ENCODE measurements at places on chromosomes 1 and 21.
A peak's percentile ranks its signal among the peaks of the same experiment; 100 is the strongest.

- DNase-seq = no peak
These were observed 493 bp upstream of the ELOA start for GRCh38 chr1:23742670-23743286.

DNA sequence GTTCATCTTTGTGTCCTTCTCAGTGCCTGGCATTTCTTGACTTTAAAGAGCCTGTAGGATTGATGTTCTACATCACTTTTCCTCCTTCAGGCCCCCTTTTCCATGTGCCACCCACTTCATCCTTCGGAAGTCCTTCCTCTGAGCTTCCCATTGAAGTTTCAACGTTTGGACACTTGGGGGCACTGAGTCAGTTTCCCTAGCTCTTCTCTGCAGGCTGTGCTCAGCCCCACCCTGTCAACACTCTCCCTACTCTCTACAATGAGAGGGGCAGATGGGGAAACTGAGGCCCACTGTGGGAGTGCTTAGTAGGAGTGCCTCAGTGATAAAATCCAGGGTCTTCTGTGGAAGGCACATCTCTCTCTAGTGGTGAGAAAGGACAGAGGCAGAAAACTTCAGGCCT, 11.9 kb downstream of the KCNJ10 start:
- DNase-seq = no peak

GRCh38 chr1:57249511-57249910, 174.3 kb downstream of the DAB1 start:
- DNase-seq = no peak

DNA sequence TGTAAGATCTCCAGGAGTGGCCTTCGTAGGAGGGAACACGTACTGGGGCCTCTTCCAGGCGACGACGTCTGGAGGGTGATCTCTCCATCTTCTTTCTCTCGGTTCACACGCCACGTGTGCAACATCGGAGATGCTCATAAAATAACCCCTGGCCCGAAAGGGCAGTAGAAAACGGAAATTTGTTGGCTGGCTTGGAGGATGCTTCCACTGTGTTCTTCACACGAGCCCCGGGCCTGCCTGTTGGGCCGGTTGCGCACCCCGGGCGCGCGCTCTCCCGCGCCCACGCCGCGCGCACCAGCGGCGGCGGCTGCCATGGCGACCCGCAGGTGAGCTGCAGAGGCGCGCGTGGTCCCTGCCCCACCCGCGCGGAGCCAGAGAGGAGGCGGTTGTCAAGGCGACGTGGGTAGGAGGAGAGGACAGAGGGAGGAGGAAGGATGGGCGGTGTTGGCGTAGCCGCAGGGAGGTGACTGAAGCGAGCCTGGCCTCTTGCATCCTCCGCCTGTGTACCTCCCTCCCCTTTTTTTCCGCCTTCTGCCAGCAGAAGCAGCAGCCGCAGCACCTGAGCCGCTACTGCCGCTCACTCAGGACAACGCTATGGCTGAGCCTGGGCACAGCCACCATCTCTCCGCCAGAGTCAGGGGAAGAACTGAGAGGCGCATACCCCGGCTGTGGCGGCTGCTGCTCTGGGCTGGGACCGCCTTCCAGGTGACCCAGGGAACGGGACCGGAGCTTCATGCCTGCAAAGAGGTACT, at the start of gene ELAPOR1:
TSS of gene ELAPOR1 (plus strand) at position 526 of the 752 bp plus-strand sequence. CDS start at position 595, 69 bp downstream.
- peak; percentile 43 for DNase-seq

DNA sequence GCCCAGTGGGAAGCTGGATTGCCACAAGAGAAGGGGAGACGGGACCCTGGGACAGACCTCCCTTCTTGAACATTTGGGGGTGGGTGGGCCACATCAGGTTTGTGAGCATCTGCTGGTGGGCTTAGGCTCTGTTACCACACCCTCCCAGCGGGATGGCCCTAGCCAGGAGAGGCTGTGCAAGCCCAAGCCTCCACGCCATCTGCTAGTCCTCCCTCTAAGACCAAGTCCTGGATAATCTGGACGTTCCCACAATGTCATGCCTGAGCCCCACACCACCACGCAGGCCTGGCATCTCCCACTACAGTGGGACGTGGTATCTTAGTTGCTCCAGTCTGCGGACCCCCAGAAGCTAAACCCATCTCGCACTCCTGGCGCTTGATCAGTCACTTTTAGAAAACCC, 3.7 kb upstream of the IBA57 start:
- no peak for DNase-seq

DNA sequence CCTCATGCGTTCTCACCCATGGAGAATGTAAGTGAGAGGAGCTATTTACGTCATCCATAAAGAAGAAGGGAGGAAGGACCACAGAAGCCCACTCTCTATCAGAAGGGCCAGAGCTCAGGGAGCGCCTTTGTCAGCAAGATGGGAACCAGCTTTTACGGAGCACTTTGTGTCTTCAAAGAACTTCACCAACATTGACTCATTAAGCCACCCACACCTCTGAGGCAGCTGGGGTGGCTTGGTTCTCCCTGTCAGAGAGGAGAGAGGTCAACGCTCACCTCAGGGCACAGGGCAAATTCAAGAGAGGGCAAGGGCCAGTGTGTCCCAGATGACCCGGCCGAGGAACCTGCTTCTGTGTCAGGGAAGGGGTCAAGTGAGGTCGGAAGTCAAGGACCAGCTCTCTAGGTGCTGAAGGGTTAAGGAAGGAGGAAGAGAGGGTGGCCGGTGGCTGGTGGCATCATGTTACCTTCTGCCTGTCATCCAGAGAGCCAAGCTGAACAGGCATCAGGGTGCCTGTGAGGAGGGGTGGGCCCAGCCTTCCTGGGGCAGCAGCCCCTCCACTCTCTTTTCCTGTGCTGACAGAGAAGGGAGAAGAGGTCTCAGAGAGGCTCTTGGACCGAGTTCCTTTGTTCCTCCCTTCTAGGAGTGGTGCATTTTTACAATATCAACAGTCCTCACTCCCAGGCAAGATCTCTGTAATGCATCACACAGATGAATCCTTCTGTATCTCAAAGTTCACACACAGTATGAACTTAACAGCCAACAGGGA, 109.0 kb downstream of the ETS2 start:
- no peak for DNase-seq

- DNase-seq = no peak
These were observed 156.6 kb downstream of the GREM2 start for GRCh38 chr1:240455228-240455821.

GRCh38 chr1:198030682-198031081, 113.5 kb downstream of the LHX9 start:
- DNase-seq = no peak

DNA sequence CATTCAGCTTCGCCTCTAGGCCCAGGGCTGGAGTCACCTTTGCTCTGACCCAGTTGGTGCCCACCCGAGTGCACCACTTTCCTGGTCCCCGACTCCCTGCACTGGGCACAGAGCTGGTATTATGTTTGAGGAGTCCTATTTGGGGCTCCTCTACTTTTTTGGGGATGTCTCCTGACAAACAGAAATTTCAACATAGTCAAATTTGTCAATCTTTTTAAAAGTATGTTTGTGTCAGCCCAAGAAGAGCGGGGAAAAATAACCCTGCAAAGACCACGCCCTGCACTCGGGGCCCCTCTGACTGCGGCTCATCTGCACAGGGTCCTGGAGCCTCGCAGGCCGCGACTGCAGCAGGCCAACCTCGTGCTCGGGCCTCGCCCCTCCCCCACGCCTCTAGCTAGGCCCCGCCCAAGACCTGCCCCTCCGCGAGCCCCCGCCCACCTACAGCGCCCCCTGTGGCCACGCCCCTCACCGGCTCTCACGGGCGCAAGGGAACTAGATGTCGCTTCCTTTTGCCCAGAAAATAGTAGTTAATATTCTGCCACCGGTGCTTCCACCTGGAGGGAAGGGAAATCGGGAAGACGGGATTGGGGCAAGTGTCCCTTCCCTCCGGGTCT, 11.4 kb downstream of the FAM229A start:
- peak; percentile 85 for DNase-seq

DNA sequence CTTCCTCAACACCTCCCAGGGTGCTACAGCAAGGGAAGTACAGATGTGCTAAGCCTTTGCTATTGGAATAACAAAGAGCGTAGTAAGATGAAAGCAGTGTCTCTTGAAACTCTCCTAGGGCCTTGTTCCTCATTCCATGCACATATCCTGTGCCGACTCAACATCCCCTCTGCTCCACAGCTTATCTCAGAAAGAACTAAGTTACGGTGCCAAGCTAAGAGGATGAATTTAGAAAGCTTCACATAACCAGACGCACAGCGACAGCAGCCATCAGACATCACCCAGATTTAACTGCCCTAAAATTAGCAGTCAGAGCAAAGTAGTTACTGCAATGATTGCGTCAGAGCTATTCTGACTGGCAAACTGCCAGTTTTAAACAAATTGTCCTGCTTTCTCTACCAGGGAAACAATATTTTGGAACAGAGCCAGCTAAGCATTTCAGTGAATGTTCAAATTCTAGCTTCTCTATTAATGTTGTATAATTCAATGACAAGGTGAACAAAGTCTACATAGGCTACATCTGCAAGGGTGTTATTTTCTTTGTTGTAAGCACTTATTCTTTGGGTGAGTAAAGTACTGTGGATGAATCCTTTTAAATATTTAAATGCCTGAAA, 9.5 kb downstream of the SIPA1L2 start:
- DNase-seq = no peak

GRCh38 chr1:236524895-236525184, 1.1 kb downstream of the LGALS8 start:
- no peak for DNase-seq

- no peak for DNase-seq
These were observed 56.3 kb downstream of the PRPF38A start for GRCh38 chr1:52460694-52461093.

DNA sequence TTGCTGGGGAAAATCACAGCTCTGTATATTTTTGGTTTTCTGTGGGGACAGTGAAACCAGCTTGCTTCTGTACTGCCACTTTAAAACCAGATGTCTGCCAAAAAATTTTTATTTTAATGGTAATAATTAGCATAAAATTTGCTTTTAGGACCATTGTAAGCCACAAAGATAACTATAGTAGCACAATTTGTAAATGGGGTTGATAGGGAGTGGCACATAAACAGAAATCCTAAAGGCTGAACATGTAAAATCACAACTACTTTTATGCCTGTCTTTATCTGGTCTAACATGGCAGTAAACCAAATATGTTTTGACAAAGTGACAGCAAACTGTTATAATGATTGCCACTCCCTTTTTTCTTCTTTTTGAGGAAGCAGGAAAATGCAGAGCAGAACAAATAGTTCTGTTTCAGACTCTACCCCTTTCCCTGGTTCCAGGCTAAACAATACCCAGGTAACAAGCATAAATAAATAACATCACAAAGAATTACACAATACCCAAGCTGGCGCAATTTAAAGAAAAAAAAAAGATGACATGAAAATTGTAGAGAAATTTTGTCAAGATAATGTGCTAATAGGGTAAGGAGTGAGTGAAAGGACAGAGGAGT, 24.0 kb upstream of the CCDC181 start:
- no peak for DNase-seq

GRCh38 chr21:36246080-36246631, 73.8 kb upstream of the MORC3 start:
- no peak for DNase-seq

DNA sequence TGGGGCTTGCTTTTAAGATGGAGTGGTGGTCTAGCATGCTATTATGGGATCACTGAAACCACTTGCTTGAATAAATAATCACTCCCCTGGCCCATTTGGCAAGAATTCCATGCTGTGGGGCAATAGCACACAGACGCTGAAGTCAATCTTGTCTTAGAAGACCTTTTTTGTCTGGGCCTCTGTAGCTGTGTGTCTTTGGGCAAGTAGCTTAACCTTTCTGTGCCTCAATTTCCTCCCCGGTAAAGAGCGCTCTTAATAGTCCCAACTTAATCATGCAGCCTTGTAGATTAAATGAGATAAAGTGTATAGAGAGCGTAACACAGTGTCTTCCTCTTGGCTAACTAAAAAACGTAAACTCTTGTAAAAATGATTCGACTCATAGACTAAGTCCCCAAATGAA, 125.4 kb upstream of the IGSF21 start:
- DNase-seq = no peak

DNA sequence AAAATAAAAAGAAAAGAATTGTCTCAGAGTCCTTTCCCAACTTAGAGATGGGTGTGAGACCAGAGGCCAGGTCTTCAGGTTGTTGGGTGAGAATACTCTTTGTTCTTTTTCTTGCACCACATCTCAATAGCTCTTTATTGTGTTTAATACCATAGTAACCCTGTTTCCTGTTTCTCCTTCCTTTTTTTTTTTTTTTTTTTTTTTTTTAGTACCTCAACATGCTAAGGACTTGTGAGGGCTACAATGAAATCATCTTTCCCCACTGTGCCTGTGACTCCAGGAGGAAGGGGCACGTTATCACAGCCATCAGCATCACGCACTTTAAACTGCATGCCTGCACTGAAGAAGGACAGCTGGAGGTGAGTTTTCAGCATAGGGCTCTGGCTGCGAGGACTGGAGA, 24.4 kb downstream of the CELF3 start:
- DNase-seq = no peak

DNA sequence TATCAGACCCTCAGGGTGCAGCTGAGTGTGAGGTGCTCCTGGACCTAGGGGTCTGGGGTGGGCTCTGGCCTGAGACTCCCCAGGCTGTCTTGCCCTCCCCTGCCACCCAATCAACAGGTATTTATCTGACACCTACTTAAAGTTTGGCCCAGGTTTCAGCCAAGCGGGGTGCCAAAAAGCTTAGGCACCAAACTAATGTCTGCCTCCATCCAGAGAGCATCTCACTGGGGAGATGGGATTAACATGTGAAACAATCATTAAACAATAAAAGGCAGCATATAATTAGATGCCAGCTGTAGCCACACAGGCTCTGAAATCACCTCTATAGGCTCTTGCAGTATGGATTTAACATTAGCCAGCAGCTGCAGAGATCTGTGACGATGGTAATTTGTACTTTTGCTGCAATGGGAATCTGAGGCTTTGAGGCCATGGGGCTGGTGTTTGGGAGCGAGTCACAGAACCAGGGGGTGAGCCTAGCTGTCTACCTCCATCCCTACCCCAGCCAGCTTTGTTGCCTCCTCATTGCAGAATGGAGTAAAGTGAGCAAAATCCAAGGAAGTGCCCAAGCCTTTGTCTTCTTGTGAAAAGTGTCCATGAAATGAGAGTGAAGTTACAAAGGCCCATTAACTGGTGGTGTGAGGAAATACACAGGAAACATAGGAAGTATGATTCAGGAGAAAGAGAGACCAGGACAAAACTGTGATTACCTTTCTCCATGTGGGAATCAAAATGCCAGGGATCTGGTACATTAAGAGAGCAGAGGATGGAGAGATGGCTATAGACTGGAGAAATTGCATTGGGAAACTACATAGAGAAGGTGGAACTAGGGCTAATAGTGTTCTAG, 36.1 kb downstream of the EIF2D start:
- DNase-seq = no peak

- no peak for DNase-seq
These were observed 33.1 kb downstream of the IARS2 start for GRCh38 chr1:220127076-220127475.

- DNase-seq = no peak
These were observed 104.9 kb upstream of the PAXBP1 start for GRCh38 chr21:32876426-32876825.

- DNase-seq = no peak
These were observed 47.0 kb upstream of the SLC2A1 start for GRCh38 chr1:43005460-43006361.

DNA sequence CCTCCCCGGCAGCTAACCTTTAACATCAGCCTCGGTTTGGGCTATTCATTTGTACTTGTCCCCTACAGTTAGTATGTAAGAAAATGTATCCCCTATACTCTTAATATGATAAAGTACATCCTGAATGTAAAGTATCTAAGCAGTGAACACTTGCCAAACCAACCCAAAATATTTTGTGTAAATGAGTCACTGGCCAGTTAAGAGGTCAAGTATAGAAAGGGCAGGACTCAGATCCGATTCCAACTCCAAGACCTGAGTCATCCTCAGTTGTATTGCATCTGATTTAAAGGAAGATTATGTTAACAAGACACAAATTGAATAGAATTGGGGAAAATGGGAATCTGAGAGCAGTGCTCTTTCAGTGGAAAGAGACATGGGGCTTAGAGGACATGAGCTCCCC, 84.4 kb downstream of the CD58 start:
- no peak for DNase-seq

GRCh38 chr1:241848686-241849344, 811 bp downstream of the EXO1 start:
- DNase-seq = no peak
